MG63 (cell line): ENCODE measurements at places on chromosomes 1 and 21. TPM values are rescaled to one million over a fixed set of nuclear protein-coding genes. Genes with fewer than 3 reads are reported as not detected.

GRCh38 chr1:88169139-88169538 is 514.9 kb upstream of the PKN2 start:
- no peak for DNase-seq

GRCh38 chr1:61238359-61238665 is 156.0 kb downstream of the NFIA start:
- DNase-seq = no peak

DNA sequence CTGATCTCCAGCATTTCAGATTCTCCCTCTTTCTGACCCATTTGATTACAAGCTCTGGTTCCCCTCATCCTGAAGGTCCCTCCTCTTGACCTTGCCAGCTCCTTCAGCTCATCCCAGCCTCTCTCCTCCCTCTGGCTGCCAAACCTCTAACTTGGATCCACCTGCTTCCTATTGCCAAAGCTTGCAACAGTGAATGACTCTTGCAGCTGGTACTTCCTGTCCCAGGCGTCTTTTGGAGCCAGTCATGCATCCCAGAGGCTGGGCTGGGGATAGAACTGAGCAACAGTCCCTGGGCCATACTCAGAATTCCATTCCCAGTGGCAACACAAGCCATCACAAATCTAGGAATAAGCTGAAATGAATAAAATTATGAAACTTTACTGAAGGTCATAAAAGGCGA is 27.7 kb upstream of the SPOCD1 start:
- DNase-seq = peak; percentile 92

- no peak for DNase-seq
These were observed 26.7 kb downstream of the DMAP1 start for GRCh38 chr1:44239961-44240371.

GRCh38 chr21:43187715-43188114 is 18.9 kb downstream of the CRYAA start:
- DNase-seq = no peak

GRCh38 chr1:6601923-6602668 is 573 bp downstream of the KLHL21 start:
- DNase-seq = no peak

- DNase-seq = no peak
These were observed 46.8 kb downstream of the CD247 start for GRCh38 chr1:167471568-167471967.

DNA sequence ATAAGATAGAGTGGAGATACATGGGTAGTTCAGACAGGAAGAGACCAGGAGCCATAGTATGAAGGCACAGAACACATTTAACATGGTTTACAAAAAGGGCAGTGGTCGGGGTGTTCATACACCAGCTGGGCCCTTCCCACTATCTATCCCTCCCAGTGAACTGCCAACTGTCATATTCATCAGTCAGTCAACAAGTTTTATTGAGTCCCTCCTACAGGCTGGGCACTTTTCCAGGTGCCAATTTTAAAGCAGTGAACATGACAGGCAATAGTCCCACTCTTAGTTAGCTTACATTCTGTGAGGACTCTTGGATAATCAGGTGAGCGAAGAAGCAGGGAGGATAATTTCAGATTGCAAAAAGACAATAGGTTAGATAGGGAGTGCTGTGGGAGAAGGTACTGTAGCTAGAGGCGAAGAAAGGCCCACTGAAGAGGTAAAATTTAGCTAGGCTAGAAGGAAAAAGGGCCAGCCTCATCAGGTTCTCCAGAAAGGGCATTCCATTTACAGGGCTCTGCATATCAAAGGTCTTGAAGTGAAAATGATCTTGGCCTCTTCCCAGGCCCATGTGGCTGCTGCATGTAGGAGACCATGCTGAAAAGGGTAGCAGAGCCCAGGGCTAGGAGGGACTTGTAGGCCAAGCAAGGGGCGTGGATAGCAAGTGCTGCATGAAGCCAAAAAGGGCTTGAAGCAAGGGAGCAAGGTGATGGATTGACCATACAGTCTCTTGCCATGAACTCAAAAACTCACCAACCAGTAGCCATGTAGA is 274.7 kb upstream of the SNX7 start:
- no peak for DNase-seq

DNA sequence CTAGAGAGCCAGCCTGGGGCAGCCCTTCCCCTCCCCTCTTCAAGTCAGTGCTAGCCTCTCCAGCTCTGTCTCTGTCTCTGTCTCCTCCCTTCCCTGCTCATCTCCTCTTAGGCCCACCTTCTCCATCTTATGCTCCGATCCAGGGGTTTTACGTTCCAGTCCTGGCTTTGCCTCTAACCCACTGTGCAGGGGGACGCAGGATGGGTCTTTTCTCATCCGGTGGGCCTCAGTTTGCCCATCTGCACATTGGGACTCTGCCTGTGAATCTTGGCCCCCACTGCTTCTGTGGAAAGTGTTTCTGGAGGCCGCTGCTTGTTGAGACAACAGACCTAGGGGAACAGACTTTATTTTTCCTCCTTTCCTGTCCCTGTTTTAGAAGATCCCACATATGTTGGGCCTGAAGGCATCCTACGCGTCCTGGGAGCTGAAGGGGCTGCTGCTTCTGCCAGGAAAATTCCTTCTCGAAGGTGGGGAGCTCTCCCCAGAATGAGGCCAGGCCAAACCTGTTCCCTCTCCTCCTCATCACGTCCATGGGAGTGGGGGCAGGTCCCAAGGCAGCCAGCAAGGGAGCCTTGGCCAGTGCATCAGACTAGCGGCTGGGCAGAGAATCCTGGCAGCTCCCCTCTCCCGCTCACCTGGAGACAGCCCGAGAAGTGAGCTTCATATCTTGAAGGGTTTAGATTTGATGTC is 99.5 kb upstream of the CSF3R start:
- DNase-seq = no peak

DNA sequence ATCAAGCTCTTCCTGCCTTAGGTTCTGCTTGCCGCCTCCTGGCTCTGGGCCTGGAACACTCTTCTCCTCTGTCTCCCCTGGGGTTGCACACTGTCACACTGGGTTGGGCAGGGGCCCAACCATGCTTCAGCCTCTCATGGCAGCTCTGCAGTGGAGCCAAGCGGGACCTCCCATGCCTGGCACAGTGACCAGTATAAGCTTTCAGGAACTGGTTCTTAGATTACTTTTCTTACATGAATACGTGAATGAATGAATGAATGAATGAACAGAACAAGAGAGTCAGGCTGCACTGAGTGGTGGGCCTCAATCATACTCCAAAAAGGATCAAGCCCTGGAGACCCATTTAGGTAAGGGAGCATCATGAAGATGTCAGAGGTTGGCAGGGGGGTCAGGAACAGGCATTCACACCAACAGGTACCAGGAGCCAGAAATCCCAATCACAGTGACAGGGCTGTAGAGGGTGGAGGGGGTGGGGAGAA is 30.8 kb upstream of the TMEM125 start:
- DNase-seq = no peak

DNA sequence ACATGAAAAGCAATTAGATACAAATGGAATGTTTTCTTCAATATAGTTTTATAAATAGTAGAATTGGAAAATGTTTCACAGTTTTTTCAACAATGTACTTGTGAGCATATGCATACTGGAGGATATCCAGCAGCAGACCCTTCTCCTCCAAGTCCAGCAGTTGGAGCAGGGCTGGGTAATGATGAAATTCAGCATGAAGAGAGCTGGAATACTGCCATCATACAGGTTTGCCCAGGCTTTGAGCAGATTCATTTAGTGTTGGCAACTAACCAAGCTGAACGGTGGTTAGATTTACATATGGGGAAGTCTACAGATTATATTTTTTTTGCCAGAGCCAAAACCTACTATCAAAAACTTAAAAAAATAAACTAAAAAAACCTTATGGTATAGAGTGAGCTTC is 38.3 kb downstream of the WDR3 start:
- DNase-seq = no peak

DNA sequence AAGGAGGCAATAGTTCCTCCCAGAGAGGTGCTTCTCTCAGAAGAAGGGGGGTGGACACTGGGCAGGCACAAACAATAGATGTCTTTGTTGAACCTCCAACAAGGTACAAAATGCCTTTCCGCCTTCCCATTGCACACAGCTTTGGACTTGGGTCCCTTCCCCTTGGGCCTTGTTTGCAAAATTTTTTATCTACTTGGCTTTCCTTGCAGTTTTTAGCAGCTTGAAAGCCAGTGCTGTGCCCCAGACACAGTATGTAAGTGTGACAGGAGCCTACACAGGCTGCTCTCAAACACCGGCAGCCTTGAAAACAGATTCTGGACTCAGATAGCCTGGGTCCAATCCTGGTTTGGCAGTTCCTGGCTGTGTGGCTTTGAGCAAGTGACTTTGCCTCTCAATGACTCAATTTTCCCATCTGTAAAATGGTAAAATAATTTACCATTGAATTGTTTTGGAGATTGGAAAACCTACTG is 43.0 kb downstream of the ELAPOR1 start:
- DNase-seq = no peak

DNA sequence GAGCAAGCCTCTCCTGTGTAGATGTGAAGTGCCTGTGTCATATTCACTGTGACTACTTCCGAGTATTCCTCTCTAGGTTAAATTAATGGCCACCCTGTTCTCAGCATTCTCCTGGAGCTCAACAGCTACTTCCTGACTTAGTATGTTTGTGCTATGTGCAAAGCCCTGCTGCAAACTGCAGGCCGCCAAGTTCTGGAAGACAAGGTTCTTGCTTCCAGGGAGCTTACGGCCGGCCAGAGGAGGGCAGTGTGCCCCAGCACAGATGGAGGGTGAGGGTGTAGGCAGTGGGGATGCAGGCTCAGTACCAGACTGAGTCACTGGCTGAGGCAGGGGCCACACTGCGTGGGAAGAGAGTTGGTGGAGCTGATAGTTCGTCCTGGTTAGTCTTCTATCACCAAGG is 43.2 kb downstream of the ELK4 start:
- DNase-seq = peak; percentile 89

GRCh38 chr1:57850176-57850940 is 426.5 kb upstream of the DAB1 start:
- DNase-seq = no peak

GRCh38 chr1:162927421-162927820 is 66.4 kb upstream of the CCDC190 start:
- DNase-seq = no peak

GRCh38 chr1:111241797-111242196 is 14.3 kb downstream of the CHI3L2 start:
- no peak for DNase-seq

DNA sequence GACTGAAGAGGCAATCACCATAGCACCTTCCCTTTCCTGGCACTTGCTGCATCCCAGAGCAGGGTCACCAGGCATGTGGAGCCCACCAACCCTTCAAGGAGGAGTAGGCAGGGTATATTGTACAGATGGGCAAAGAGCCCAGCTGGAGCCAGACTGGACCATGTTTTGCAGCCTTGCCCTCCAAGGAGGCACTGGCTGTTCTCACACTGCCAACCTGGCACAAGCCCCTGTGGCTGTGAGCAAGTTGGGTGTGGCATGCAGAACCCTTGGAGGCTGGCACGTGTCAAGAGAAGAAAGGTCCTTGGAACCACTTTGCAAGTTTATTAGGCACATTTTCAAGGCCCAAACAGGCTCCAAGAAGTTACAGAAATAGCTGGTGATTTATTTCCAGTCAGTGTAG is 146.4 kb downstream of the FOXD2 start:
- peak; percentile 21 for DNase-seq

DNA sequence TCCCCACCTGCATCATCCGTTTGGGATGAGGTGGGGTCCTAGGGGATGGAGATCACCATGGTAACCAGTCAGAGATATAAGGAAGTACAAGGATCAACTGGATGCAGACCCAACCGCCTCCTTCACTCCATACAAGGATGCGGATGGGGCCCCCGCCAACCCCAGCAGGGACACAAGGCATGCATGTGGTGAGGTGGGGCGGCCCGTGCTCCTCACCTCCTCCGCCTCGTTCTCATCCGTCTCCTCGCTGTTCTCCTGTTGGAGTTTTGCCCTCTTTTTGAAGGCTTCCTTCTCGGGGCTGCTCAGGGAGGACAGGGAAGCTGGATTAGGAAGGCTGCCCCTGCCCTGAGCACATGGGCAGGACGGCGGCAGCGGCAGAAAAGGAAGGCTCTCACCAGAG is 23.8 kb downstream of the KIF21B start:
- no peak for DNase-seq

- peak; percentile 35 for DNase-seq
These were observed 32.3 kb downstream of the EEIG2 start for GRCh38 chr1:108592030-108592759.

DNA sequence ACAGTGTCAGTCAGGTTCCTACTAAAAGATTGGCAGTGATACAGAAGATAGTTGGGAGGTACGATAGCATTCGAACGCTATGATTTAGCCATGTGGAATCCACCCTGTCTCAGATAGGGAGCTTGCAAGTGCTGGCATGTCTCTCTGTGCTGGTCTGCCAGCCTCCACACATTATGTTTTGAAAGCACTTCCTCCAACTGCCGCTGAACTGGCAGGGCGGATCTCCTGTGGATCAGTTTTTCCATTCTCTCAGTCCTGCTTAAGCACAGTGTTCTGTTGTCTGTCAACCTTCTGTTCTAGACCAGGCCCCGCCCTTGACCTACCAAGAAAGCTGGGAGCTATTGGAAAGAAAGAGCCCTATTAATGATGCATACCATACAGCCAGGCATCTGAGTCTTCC is 65.5 kb upstream of the PALMD start:
- no peak for DNase-seq

- DNase-seq = no peak
These were observed 2.7 kb upstream of the CNN3 start for GRCh38 chr1:94929351-94930217.

DNA sequence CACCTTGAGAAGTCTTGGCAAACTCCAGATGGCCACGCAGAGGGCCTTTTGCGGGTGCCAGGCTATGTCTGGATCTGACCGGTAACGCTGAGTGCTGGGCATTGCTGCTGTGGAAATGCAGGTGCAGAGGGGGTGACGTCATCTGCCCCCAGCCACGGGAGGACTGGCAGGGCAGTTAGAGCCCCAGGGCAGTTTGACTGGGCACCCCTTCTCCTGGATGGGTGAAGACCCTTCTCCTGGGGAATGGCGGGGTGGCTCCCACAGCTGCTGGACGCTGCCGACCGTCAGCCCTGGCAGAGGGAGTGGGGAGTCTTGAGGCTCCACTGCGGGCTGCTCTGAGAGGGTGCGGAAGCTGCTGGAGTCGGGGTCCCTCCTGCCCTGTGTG is 12.6 kb upstream of the EDN2 start:
- DNase-seq = no peak

Gene LCK
- not detected in 2 replicates for total RNA-seq

Gene PTPRU
- total RNA-seq = 3.4 and 6.4 TPM in 2 replicates

Gene INKA2
- 1.1 TPM in 2 replicates for total RNA-seq

Gene ATF3
- total RNA-seq = 0.99 and 7.4 TPM in 2 replicates

Gene GBP6
- not detected in 2 replicates for total RNA-seq

Gene POU2F1
- 3.9 and 5.5 TPM in 2 replicates for total RNA-seq

Gene OR2AK2
- not detected in 2 replicates for total RNA-seq

Gene STUM
- not detected in 2 replicates for total RNA-seq

Gene MANEAL
- total RNA-seq = 8.8 and 15.0 TPM in 2 replicates
